Neural crest cell (in vitro differentiated cells): ENCODE measurements at places on chromosomes 6 and 20. TPM values are rescaled to one million over a fixed set of nuclear protein-coding genes. Genes with fewer than 3 reads are reported as not detected.

The MRPL2 gene
- 45.7 and 56.8 TPM in 2 replicates for total RNA-seq

The BPIFB1 gene
- total RNA-seq, result not detected in 2 replicates

The SMOC2 gene
- 0.14 and 0.23 TPM in 2 replicates for total RNA-seq

DNA sequence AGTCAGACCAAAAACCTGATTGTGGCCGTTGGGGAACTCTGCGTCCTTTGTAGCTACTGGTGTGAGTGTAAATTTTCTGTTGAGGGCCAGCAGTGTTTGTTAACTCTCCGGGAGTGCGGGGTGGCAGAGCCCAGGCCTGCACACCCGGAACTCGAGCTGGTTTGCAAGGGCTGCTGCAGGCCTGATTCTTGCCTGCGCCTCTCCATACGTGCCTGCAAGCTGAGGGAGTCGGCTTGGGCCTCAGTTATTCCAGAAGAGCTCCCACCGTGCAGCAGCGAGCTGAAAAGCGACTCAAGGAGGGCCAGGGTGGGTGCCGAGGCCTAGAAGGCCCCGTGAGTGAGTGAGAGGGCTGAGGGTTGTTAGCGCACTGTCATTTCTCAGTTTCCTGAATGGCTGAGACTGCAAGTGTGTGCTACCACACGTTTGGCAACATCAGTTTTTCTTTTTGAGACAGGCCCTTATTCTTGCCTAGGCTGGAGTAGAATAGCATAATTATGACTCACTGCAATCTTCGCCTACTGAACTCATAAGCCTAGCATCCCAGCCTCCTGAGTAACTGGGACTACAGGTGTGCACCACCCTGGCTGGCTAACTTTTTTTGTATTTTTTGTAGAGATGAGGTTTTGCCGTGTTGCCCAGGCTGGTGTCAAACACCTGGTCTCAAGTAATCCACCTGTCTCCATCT, 33.9 kb upstream of the KIF13A start:
- DNase-seq, result no peak

GRCh38 chr6:83514466-83514865, 2.1 kb downstream of the PRSS35 start:
- DNase-seq, result no peak

DNA sequence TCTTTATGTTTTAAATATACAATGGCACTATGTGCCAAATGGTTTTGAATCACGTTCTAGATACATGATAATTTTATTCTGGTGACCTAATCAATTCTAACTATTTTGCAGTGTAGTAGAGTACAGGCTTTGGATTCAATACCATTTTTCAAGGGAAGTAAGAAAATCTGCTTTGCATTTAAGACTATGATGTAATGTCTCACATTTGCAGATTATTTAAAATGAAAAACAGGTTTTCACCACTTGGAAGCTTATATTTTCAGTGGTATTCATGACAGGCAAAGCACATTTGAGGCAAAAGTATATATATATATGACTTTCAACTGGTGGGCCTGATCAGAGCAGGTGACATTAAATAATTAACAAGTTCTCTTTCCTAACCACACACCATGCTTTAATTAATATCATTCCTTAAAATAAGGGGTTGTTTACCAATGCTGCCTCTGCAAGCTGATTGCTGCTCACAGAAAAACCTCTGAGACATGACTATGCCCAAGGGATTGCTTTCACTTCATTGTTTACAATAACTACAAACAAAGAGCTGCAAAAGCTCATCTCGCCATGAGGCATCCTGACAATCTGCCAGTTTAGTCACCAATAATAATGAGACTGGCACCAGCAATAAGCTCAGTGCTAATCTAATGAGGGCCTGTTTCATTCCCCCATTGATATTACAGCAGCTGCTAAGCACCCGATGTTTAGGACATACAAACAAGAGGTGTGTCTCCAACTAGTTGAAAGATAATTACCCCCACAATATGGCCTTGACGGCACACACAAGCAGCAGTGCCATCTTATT, 1176.0 kb upstream of the GJE1 start:
- no peak for DNase-seq
